ENCODE measurements at places on chromosomes 16 and 17.

- DNase-seq = no peak
Observed at GRCh38 chr17:45364531-45365390, 47.9 kb upstream of the MAP3K14 start.

- DNase-seq = no peak
Observed at GRCh38 chr16:83554096-83554495, 253.7 kb upstream of the HSBP1 start.

DNA sequence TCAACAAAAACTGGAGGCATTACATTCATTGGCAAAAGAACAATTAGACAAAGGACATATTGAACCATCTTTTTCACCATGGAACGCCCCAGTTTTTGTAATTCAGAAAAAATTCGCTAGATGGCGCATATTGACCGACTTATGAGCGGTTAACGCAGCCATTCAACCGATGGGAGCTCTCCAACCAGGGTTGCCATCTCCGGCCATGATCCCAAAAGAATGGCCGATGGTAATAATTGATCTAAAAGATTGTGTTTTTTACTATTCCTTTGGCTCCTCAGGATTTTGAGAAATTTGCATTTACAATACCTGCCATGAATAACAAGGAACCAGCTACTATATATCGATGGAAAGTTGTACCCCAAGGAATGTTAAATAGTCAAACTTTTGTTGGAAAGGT is 21.4 kb downstream of the ALOX15B start:
- peak; percentile 79 for DNase-seq

- no peak for DNase-seq
Observed at GRCh38 chr17:80599546-80600305, 55.1 kb downstream of the RPTOR start.

GRCh38 chr17:40103688-40104087 is 3.3 kb upstream of the NR1D1 start:
- DNase-seq = peak; percentile 83

DNA sequence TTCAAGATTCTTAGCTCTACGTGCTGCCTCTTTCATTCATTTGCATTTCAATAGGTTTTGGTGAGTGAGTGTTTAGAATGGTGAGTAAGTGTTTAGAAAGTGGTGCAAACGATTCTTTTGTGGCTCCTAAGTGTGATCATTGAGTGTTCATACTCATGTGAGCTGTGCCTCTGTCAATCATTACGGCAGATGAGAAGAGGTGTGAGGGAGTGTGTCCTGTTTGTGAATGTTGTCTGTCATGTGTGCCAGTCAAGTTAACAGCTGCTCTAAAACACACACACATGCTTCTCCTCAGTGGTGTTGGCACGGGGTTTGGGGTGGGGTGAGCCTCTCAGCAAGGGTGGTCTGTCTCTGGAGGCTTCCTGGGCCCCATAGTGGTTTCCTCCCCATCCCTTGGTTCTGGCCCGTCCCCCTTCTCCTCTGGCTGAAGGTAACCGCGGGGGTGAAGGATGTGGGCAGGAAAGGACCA is 11.4 kb downstream of the MYL4 start:
- DNase-seq = no peak

Measured in MM.1S (cell line).